ENCODE measurements at places on chromosomes 12 and 14.
A peak's percentile ranks its signal among the peaks of the same experiment; 100 is the strongest.

GRCh38 chr14:33510991-33511390 is 439.9 kb downstream of the EGLN3 start:
- H3K36me3 ChIP-seq = no peaks in the 10 kb centered on the region
- H3K27ac ChIP-seq = no peak overlapping the region
- DNase-seq = peak; percentile 59
- H3K4me1 ChIP-seq = peaks cover 37% of the 10 kb centered on the region
- H3K4me3 ChIP-seq = no peak overlapping the region
- H3K27me3 ChIP-seq = no peaks in the 10 kb centered on the region

DNA sequence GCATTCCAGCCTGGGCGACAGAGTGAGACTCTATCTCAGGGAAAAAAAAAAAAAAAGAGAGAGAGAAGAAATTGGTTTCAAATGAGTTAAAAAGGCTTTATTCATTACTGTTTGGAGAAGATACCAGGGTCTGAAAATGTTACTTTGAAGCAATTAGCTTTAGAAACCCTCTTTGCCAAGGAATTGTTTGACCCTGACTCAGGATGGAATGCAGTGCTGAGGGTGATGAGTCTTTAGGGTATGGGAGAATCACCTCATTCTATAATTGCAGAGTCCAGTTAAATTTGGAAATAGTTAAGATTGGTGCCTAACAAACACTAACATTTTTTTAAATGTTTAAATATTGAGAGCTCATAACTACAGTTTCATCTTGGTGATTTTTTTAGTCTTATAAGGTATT is 13.3 kb downstream of the RAP1B start:
- H3K36me3 ChIP-seq = peaks cover 40% of the 10 kb centered on the region
- DNase-seq = no peak
- peaks cover 52% of the 10 kb centered on the region for H3K4me1 ChIP-seq
- no peaks in the 10 kb centered on the region for H3K27me3 ChIP-seq
- no peak overlapping the region for H3K4me3 ChIP-seq
- H3K27ac ChIP-seq = no peak overlapping the region

- H3K27me3 ChIP-seq = 0 out of 2 replicates have a peak, but pooled peaks cover 10% of the 10 kb centered on the region
- H3K4me3 ChIP-seq = no peak overlapping the region
- no peaks in the 10 kb centered on the region for H3K4me1 ChIP-seq
- no peak for DNase-seq
- H3K36me3 ChIP-seq = peaks cover 5% of the 10 kb centered on the region
Measured at GRCh38 chr14:68619790-68620574, 172.9 kb downstream of the ZFP36L1 start.

DNA sequence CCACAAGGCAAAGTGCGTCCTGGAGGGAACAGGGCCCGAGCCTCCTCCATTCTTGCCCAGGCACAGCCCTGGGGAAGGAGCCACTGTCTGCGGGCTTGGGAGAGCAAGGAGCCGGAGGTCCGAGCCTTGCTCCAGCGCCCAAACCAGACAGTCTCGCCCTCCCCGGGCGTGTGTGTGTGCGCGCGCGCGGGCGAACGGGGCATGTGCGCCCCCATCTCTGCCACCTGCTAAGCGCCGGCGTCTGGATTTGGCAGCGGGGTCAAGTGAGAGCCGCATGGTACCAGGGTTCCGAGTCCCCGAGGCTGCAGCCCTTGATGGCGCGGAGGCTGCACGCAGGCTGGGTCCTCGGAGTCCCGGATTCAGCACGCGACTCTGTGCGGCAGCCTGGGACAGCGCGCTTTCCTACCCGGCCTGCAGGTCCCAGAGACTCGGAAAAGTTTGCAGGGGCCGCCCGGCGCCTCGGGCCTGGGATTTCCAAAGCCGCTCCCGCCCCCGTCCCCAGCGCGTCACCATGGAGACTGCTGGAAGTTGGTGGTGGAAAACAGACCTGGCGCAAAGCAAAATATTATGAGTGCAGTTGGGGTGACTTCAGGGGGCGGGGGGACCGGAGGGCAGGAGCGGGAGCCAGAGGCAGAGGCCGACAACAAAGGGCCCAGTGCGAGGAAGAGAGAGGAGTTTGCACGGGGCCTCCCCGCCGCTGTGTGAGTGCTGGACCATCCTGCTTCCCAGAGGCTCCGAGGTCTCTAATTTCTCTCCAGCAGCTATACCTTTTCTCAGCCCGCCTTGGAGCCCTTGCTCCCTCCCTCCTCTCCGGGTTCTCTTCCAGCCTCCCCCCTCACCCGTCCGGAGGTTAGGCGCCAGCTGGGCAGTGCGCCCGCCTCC is 4.2 kb downstream of the RFX4 start:
- H3K36me3 ChIP-seq = no peaks in the 10 kb centered on the region
- H3K4me1 ChIP-seq = no peaks in the 10 kb centered on the region
- H3K27me3 ChIP-seq = no peaks in the 10 kb centered on the region
- no peak overlapping the region for H3K27ac ChIP-seq
- DNase-seq = no peak
- H3K4me3 ChIP-seq = no peak overlapping the region

DNA sequence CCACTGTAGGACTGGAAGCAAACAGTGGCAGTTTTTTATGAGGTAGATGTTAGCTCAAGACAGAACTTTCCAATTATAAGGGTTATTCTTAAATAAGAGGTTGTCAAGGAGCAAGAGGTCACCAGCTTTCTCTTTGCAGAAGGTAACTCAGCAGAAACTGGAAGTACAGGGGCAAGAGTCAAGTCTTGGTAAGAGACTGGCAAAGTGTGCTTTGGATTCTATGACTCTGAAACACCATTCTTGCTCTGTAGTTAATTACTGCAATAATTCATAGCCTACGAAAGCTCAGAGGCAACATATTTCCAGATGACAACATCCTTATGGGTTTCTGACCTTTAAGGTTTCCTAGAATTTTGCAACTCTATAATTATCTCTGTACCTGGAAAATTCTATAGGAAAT is 51.3 kb downstream of the RMST start:
- DNase-seq = no peak
- no peaks in the 10 kb centered on the region for H3K36me3 ChIP-seq
- H3K4me1 ChIP-seq = no peaks in the 10 kb centered on the region
- H3K27ac ChIP-seq = no peak overlapping the region
- H3K27me3 ChIP-seq = no peaks in the 10 kb centered on the region
- H3K4me3 ChIP-seq = no peak overlapping the region

GRCh38 chr12:112381406-112381882 is 787 bp downstream of the HECTD4 start:
- peaks cover 17% of the 10 kb centered on the region for H3K4me1 ChIP-seq
- DNase-seq = peak; percentile 64
- no peaks in the 10 kb centered on the region for H3K36me3 ChIP-seq
- H3K4me3 ChIP-seq = peak overlapping the region; percentile 82
